ENCODE measurements at places on chromosomes 12 and 14.

DNA sequence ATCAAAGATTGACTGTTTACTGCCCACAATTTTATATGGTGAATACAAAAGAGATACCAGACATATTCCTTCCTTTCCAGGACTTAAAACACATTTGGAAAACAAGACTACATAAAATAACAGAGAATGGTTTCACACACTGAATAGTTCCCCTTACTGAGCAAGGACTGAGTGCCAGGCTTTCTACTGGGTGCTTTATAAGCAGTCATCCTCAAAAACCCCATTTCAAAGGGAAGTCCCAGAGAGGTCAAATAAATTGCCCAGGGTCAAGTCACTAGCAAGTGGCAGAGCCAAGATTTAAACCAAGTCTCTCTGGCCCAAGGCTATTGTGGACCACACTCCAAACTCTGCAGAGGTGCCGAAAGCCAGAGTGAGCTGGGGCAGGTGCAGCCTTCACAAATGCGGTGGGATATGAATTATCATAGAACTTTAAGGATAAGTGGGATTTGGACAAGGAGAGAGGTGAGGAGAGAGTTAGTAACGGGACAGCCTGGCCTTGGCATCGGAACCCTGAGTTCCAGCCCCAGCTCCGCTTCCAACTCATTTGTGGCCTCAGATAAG lies 9.1 kb upstream of the RPAP3 start:
- no peak for DNase-seq

DNA sequence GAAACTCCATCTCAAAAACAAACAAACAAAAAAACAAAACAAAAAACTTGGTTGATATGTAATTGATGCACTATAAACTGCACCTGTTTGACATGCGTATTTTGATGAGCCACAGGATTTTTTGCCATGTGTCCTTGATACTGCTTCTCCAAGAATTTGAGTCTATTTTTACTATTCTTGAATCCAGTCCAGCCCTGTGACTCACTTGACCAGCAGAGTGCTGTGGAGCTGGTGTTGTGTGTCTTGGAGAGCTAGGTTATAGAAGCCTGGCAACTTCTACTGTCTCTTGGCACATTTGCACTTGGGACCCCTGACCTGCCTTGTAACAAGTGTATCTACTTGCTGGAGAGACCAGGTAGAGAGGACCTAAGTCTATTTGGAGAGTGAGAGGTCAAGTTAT lies 52.0 kb downstream of the KLRG1 start:
- no peak for DNase-seq

- peak; percentile 10 for DNase-seq
Measured at GRCh38 chr12:101935890-101936746, 58.7 kb downstream of the DRAM1 start.

DNA sequence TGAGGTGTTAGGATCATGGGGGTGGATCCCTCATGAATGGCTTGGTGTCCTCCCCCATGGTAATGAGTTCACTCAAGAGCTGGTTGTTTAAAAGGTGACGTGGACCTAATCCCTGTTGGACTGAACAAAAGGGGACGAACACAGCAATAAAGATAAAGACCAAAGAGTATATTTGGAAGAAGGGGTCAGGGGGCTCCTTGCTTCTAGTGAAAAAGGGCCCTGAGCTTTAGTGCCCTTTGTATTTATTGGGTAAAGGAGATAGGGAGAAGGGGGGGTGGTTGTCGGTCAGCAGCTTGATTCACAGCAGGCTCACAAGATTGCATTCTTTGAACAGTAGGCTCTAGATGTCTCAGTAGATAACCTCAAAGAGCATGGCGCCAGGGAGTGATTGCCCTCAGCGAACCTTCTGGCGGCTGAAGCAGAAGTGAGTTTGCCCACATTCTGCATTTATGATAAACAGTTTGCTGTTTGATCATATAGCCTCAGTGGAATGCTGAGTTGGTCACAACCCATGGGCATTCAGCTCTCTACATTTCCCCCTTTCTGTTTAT lies 25.9 kb upstream of the MAPKAPK5 start:
- no peak for DNase-seq

GRCh38 chr14:93957751-93958566 lies 18.4 kb downstream of the ASB2 start:
- DNase-seq = no peak

Data from PC-9 (cell line).